ENCODE measurements at places on chromosomes 6 and 20.

DNA sequence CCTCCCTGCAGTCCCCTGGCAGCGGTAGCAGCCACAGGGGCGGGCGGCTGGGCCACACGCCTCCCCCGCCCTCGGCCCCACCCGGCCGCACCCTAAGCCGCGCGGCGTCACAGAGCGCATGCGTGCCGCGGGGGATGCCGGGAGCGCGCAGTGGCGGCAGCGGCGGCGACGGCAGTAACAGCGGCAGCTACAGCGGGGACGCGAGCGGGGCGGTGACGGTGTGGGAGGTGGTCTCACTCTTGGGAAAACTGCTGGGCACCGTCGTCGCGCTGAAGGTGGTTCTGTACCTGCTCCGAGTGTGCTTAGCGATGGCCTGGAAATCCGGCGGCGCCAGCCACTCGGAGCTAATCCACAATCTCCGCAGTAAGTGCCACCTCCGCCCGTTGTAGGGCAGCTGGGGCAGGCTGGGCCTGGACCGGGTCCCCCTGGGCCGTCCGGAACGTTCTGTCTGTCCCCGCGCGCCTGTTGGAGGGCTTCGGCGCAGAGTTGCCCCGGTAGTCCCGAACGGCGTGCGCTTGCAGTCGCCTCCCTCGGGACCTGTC is at the start of gene PCMT1:
TSS of gene PCMT1 (plus strand) at position 148 of the 542 bp plus-strand sequence. CDS start at position 309, 161 bp downstream.
- DNase-seq = peak; percentile 86

GRCh38 chr6:153602401-153602800 is 436.6 kb upstream of the OPRM1 start:
- DNase-seq = no peak

DNA sequence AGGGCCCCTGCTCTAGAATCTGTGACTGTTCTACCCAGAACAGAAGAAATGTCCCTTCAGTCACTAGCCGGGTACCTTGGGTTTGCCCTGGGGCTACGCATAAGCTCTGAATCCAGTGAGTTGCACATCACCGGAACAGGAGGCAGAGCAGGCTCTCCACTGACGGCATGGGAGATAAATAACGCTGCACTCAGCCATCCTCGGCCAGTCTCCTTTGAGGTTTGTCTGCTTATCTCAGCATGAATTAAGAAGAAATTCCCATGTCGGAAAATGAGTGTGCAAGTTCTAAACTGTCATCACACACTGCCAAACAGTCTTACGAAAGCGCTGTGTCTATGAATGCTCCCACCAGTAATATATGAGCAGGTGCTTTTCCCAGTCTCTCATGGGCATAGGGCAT is 90.8 kb downstream of the FAM50B start:
- no peak for DNase-seq

- no peak for DNase-seq
These were observed 99.2 kb upstream of the RREB1 start for GRCh38 chr6:7008451-7008988.

DNA sequence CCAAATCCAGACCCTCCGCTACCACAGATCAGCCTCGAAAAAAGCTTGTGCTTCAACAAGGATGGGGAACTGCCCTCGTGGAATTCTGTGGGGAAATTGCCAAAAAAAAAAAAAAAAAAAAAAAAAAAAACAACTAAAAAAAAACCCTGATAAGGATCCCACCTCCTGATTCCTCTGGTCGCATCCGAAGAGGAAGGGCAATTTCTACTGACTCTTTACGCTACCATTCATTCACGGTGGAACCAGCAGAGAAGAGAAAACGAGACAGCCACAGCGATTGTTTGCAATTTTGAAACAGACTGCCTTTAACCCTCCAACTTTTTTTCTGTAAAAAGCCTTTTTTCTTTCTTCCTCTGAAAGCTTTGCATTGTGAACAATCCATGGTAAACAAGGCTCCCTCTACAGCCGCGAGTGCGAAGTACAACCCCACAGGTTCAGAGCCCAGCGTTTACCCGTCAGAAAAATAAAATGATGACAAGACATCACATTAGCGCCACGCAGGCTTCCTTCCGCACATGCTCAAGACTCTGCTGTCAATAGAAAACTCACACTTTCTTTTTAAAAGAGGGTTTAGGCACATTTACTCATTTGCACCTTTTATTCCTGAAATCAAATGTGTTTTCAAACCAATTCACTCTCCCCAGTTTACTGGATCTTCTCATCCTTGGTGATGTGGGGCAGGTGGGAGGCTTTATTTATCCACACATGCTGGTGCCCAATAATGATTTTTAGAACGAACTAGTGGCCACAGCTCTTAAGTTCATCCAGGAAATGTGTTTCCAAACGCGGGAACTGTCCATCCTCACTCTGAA is 100.0 kb downstream of the NOL4L start:
- peak; percentile 64 for DNase-seq

- no peak for DNase-seq
These were observed 9.0 kb downstream of the RIN2 start for GRCh38 chr20:19767070-19767469.
